ENCODE measurements at places on chromosomes 2 and 18.

DNA sequence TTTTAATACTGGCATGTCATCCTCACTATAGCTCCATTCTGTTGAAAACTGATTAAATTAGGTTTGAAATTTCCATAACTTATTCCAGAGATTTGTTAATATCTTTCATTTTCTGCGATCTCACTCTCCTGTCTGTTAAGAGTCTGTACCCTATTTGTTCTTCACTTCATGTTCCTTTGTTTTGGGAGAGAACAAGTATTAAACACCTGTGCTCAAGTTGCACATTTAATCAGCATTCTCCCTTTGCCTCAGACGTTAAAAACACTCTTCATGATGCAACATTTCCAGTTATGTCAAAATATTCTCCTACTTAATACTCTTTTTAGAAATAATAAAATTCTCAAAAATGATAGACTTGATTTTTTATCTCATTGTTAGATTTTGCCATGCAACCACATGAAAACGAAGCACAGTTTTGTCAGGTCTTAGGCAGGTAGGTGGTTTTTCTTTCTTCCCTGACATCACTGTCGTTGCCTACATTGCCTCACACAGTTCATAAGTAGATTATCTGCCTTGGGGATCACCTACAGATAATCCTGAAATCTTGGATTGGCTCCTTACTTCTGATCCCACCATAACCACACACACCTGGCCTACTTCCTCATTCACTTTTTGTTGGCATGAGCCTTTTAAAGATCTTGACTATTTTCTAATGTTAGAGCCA is 109.9 kb downstream of the GAREM1 start:
- DNase-seq = no peak

- no peak for DNase-seq
These were observed 154.1 kb upstream of the KLHL29 start for GRCh38 chr2:23230885-23231284.

GRCh38 chr2:42854207-42854818 is 61.9 kb upstream of the HAAO start:
- DNase-seq = no peak

GRCh38 chr2:241946306-241947003 is 76.9 kb downstream of the RTP5 start:
- DNase-seq = no peak

- no peak for DNase-seq
These were observed 43.1 kb downstream of the KCTD18 start for GRCh38 chr2:200466425-200467418.

GRCh38 chr18:32301976-32302743 is 112.3 kb downstream of the MEP1B start:
- DNase-seq = no peak

DNA sequence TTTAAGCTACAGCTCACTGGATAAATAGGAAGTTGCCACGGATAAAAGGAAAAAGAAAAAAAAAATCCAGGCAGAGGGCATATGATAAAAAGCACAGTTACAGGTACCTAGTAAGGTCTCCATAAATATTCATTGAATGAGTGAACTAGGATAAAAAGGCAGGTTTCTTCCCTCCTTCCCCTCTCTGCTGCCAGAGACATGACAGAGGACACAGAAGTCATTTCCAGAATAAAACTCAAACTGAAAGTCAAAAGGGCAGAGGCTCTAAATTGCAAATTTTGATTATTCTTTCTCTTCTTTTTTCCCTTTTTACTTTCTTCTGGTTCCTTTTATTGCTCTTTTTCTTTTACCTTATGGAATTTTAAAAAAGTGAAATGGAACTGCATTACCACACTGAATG is 7.7 kb downstream of the CD302 start:
- DNase-seq = no peak

GRCh38 chr2:162433491-162433890 is 89.6 kb downstream of the GCA start:
- DNase-seq = peak; percentile 29

- DNase-seq = no peak
These were observed 380.8 kb upstream of the ACVR2A start for GRCh38 chr2:147463881-147464520.

DNA sequence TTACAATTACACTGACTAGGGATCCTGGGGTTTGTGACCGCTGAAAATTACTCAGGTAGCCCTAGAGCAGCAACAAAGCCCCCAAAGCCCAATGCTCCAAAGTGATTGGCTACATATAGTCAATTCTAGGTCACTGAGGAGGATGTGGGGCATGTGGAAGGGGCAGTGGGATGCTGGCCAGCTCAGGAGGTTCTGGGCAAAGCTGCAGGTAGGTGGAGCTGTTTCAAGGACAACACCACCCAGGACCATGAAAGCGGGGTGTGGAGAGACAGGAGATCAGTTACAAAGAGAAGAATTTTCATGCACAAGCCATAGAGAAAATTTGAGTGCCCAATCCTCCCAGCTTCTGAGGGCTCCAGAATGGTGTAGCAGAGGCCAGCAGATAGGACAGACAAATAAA is 75.0 kb upstream of the CCDC85A start:
- DNase-seq = no peak

- DNase-seq = no peak
These were observed 132.2 kb downstream of the TDRD15 start for GRCh38 chr2:21256006-21256405.

DNA sequence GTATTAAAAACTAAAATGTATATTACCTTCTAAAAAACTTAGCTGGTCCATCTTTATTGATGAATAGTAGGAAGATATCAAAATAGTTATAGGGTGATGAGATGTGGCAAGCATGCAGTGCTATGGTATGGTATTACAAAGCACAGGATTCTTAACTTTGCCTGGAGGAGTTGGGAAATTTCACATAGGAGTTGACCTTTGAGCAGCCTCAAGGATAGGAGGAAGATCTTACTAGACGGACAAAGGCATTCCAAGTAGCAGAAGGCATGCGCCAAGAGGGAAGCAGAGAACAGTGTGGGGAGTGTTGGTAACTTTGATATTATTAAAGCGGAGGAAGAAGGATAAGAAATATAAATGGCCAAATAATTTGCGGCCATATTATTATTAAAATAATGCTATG is 60.0 kb downstream of the TTC21B start:
- DNase-seq = no peak

DNA sequence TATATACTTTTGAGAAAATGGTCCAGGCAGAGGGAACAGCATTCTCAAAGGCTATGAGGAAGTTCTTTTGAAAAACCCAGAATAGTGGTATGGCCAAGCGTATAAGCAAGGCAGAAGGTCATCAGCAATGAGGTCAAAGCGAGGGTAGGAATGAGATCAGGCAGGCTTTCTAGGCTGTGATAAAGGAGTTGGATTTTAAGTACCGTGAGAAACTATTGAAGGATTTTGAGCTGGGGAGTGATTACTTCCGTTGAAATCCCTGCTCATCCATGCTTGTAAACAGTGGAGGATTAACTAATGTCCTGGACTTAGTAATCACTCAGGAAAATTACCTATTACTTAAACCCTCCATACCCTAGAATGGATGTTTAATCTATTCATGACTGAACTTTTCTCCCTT is 50.2 kb downstream of the EMILIN2 start:
- DNase-seq = no peak

DNA sequence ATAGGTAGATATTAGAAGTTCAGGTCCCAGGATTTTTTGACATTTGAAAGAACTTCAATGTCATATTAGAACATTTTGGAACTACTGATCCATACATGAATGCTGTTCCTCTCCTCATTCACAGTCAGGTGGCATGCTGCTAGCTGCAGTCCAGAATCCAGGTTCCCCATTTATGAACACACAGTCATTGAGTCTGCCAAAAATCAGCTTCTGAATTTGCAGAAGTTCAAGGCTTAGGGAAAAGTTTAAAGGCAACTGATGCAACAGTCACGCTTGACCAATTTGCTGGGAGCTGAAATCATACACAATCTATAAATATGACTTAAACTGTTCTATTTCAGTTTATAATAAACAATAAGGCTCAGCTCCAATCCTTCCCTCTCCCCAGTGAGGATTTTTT is 17.3 kb upstream of the TTR start:
- DNase-seq = no peak

DNA sequence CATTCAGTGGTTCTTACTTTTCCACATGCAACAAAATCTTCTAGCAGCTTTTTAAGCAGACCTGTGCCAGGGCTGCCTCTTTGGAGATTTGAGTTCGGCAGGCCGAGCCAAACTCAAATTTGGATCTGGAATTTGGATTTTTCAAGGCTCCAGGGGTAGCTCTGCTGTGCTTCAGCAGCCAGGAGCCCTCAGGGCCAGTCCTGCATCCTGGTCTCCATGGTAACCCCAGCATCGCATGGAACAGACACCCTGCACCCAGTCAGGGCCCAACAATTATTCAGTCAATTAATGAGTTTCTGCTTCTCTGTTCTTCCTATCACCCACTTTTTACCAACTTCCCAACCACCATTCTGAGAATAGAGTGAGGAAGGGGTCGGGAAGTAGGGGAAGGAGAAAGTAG is 30.0 kb downstream of the EN1 start:
- no peak for DNase-seq

GRCh38 chr18:13513021-13513420 is 213.3 kb downstream of the FAM210A start:
- no peak for DNase-seq

DNA sequence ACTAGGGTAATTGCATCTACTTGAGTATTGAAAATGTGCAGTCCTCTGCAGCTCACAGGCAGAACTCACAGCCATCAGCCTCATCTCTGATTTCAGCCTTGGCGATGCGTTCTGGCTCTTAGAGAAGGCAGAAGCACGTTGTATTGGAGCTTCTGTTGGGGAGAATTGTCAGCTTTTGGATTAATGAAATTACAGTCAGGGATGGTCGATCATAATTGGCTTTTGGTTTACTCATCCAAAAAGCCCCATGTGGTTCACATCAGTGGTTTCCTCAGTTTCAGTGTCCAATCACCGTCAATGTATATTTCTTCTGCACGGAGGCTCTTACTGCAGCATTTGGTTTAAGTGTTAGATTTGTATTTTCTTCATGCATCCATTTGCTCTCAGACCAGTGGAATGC is 218.5 kb upstream of the SOX11 start:
- no peak for DNase-seq

DNA sequence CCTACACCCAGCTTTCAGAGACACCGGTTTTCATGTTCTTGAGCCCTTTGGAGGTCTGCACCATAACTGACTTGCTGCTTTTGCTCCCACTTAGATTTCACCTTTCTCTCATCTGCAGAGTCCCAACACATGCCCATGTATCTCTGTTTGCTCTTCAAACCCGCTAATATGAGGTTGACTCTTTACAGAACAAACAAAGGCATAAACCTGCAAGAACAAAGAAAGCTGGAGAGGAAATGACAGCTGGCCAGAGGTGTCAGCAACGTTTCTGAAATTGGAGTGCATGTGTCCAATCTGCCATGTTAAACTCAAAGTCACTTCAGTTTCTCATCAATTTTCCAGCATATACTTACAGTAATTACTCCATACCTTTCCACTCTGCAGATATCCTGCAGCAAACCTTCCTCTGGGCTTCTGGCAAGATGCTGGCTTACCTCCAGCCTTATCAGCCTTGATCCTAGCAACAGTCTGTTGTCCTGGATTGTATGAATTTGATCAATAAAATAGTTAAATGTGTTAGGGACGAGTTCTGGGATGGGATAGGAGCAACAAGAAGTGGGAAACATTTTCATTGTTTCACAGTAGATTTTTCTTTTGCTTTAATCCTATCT is 157.4 kb downstream of the FHOD3 start:
- no peak for DNase-seq

GRCh38 chr2:181190711-181191110 is 210.3 kb downstream of the UBE2E3 start:
- DNase-seq = peak; percentile 92

DNA sequence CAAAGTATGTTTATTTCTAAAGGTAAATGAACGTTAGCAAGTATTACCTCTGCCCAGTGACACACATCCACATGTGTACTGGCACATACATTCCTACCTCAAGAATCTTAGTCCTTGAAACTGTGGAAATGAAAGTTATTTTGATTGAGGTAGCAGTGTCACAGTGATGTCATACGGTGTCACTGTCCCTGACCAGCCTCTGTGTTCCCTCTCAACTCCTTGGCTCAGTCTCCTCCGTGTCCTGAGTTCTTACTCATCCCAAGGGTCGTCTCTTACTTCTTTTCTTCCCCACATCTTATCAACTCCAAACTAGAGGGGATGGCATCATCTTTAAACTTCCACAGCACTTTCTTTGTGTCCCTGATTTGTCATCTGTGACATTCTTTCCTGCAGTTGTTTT is 3.3 kb downstream of the NCK2 start:
- no peak for DNase-seq

- DNase-seq = no peak
These were observed 4.2 kb downstream of the PXDN start for GRCh38 chr2:1739961-1740715.

DNA sequence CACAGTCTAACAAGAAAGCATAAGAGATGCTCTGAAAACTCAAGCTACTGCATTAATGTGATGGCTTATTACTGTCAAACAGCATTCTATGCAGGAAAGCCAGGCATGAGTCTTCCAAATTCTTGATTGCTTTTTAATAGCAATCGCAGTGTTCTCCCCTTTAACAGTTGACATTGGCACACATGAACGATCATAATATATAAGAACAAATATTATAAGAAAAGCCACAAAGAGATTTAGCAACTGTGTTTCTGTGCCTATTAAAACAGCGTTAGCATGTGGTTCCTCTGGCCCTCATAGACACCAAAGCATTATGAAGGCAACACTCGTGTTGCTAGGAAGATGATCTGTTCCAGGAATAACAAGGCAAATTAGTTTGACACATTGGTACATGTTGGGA is 245.0 kb downstream of the ACKR3 start:
- no peak for DNase-seq

DNA sequence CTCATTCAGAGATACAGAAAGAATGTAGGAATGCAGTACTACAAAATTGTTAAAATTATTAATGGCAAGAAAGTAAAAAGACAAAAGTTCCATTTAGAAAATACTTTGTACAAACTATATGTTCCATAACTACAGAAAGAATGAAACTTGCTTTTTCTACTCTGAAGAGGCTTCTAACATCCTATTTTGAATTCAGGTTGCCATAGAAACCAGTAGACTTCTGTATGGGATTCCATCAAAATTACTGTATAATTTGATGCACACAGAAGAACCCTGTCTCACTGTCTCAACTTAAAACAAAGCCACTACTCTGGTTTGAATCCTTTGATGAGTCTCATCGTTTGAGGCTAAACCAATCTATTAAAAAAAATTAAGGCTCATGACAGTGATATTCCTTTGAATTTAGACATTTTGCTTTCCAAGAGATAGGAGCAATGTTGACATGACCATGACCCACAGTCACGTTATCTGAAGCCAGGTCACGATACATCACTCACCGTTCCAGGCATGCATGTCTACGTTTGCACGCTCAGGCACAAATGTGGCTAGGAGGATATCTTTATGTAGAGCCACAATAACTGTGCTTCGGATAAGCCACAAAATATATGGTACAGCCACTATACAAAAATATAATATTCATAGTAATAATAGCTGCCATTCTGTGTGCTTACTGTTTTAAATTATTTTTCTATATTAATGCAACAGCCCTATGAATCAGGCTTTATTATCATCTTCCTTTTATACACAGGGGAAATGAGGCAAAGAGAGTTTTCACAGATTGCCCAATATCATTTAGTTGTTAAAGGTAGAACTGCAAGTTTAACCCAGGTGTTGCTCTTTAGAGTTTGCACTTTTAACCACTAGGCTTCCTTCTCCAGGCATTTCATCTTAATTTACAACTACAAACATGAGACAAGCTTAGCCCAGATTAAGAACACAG is 82.4 kb downstream of the CACNB4 start:
- no peak for DNase-seq

GRCh38 chr2:97739893-97740245 is 26.5 kb downstream of the ZAP70 start:
- DNase-seq = no peak
